ENCODE measurements at places on chromosomes 3 and 15. TPM values are rescaled to one million over a fixed set of nuclear protein-coding genes. Genes with fewer than 3 reads are reported as not detected.

The FEZF2 gene
- not detected for total RNA-seq

The DNAH12 gene
- 0.37 TPM for total RNA-seq

The SPSB4 gene
- total RNA-seq = not detected

The GHSR gene
- total RNA-seq = not detected

The SLC25A36 gene
- total RNA-seq = 79.9 TPM

The SYNPR gene
- not detected for total RNA-seq

The ZKSCAN7 gene
- 8.6 TPM for total RNA-seq

The C3orf22 gene
- total RNA-seq = not detected

The RETNLB gene
- not detected for total RNA-seq

The CASR gene
- not detected for total RNA-seq

The ARNT2 gene
- total RNA-seq = 1.8 TPM

The TMEM158 gene
- total RNA-seq = 70.1 TPM

The DPH6 gene
- total RNA-seq = 9.7 TPM

The UBAP1L gene
- 2.8 TPM for total RNA-seq

The CTDSPL2 gene
- total RNA-seq = 54.8 TPM

The ADPRH gene
- 1.8 TPM for total RNA-seq

The TRH gene
- total RNA-seq = not detected

The MON1A gene
- total RNA-seq = 16.5 TPM

The IL1RAP gene
- 22.9 TPM for total RNA-seq

The TLNRD1 gene
- 9.5 TPM for total RNA-seq

The GRAMD1C gene
- 2.1 TPM for total RNA-seq

The ALPK3 gene
- total RNA-seq = 0.89 TPM

The CDCP1 gene
- 76.4 TPM for total RNA-seq

The LARP6 gene
- 104 TPM for total RNA-seq

The ZNF662 gene
- total RNA-seq = 1.1 TPM

The SEMA5B gene
- not detected for total RNA-seq

The CIP2A gene
- 19.8 TPM for total RNA-seq

The OSTN gene
- total RNA-seq = 1.8 TPM

The TEX55 gene
- not detected for total RNA-seq

The LYZL4 gene
- total RNA-seq = not detected

The ULK3 gene
- total RNA-seq = 23.5 TPM

The PODXL2 gene
- 10.9 TPM for total RNA-seq

The TTC23 gene
- total RNA-seq = 32.6 TPM

The GNAT1 gene
- not detected for total RNA-seq

The GABRR3 gene
- not detected for total RNA-seq

The PTPRG gene
- 29.5 TPM for total RNA-seq

The MUC13 gene
- not detected for total RNA-seq

The SUSD5 gene
- 1.5 TPM for total RNA-seq

All from smooth muscle cell of the umbilical artery (primary cell).